ENCODE measurements at places on chromosomes 1 and 21.

- ATAC-seq = no peak
These were observed 251.2 kb downstream of the TRABD2B start for GRCh38 chr1:47745715-47746609.

GRCh38 chr1:54480525-54480848 lies 67.5 kb upstream of the ACOT11 start:
- peak; percentile 83 for ATAC-seq

GRCh38 chr21:17682924-17683323 lies 70.2 kb upstream of the BTG3 start:
- ATAC-seq = no peak

DNA sequence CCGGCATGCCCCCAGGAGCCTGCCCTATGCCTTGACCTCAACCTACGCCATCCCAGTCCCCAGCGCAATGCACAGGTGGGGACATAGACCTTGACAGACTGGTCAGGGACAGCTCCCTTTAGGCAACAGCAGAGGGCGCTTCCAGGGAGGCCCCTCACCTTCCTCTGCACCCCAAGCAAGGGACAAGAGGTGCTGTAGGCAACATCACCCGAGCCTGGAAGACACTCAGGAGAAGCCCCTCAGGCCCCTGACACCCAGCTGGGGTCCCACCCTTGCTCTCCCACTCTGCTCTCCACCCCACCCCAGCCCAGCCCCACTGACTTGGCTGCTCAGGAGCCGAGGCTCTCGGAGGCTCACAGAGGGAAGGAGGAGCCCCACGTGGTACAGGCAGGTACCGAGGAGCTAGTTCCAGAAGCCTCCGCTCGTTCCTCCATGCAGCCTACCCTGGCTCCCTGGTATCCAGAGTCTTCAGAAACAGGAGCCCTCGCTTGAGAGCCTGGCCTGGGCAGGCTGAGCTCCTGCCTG lies 2.4 kb upstream of the WNT3A start:
- ATAC-seq = peak; percentile 42

- no peak for ATAC-seq
These were observed 10.6 kb downstream of the SLC19A1 start for GRCh38 chr21:45531393-45532215.

DNA sequence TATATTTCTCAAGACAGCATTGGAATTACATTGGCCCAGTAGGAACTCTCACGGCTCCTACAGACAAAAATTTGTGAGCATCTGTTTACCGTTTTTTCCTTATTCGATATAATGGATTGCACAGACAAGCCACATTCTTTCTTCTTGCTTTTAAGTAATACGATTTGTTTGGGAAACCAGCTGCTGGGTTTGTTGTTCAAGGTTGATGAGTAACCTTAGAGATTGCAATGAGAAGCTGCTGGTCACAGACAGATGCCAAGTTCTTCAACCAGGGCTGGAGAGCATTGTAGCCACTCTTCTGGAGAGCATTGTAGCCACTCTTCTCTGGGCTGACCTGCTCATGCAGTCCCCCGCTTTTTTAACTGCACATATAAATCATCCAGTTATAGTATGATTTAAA lies 1.4 kb upstream of the MIA3 start:
- ATAC-seq = peak; percentile 4

All from motor neuron (in vitro differentiated cells).